Stimulated activated CD4-positive, alpha-beta T cell treated with anti-CD3 and anti-CD28 coated beads, Interleukin-1b, Interleukin-23, amount 100 ng/mL, for 24 hours (primary cell): ENCODE measurements at places on chromosomes 2 and 18.

- no peak for DNase-seq
Observed at GRCh38 chr2:181376999-181377398, 80.2 kb upstream of the ITGA4 start.

GRCh38 chr2:199798831-199799580, 52.0 kb downstream of the FTCDNL1 start:
- no peak for DNase-seq

GRCh38 chr2:158501301-158501700, 44.5 kb downstream of the PKP4 start:
- no peak for DNase-seq

DNA sequence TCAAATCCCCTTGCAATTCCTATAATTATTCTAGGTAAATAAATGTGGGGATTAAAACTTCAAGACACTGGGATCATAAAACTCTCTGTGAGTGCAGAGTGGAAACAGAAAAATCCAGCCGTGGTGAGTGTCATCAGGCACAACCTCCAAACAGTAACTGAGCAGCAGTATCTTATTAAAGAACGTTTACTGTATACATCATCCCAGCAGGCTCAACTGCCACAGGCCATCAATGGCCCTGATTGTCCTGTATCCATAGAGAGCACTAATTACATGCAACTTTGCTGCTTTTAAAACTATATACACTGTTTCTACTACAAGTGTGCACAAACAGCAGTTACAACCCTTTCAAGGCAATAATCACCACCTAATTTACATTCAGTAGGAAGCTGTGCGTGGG, 23.9 kb downstream of the GAREM1 start:
- DNase-seq = no peak

DNA sequence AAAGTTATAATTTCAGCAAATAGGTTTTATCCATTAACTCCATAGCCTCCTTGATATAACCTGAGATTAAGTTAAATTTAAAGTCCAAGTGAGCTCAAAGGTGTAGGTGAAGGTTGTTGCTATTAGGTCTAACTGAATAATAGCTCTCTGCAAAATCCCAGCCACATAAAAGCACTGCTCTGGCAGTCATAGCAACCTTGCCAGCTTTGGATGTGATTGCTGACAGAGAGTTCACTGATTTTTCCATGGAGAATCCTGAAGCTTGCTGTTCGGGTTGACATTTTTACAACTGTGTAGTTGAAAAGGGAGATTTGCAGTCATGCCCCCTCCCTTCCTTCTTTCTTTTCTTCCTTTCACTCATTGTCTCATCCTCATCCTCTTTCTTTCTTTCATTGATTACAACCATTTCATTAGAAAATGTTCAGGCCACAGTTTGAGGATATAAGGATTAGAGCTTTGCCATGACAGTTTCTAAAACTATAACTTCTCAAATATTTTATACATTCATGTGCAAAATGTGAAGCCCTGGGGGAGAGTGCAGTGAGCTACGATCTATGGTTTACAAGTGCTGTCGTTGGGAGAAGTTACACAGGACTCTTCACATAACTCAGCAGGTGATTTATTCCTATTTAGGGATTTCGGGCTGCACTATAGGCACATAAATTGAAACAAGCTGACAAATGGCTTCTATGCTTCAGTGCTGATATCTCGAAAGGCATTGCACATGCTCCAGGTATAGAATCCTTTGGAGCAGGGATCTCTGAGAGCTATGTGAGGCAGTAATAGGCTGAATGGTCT, 193.8 kb downstream of the LRRTM4 start:
- DNase-seq = no peak

DNA sequence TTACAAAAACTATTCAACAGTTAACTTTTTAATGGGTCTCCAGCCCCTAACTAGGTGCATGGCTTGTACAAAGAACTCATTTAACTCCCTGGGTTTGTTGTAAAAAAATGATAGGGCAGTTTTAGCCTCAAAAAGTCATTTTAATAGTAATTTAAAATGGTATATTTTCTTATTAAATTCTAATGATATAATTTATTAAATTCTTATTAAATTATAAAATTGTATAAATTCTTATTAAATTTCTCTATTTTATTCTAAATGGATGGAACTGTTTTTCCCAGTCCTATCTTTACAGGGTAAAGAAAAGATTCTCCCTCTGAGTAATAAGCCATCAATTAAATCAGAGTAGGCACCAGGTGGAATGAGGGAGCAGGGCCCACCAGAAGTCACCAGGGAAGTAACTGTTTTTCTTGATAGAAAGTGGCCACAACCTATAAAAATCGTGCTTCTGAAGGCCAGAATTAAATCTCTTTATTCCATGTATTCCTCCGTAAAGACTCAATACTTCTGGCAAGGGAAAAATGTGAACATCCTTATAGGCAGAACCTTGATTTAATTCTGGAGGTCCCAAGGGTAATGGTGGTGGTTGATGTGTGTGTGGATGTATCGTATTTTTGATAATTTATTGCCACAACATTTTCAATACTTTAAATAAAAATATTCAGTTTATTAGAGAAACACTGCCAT, 814 bp downstream of the FKBP7 start:
- no peak for DNase-seq

- no peak for DNase-seq
Observed at GRCh38 chr18:78770139-78770822, 209.3 kb upstream of the SALL3 start.

GRCh38 chr2:207987025-207987716, 38.2 kb downstream of the PLEKHM3 start:
- no peak for DNase-seq

DNA sequence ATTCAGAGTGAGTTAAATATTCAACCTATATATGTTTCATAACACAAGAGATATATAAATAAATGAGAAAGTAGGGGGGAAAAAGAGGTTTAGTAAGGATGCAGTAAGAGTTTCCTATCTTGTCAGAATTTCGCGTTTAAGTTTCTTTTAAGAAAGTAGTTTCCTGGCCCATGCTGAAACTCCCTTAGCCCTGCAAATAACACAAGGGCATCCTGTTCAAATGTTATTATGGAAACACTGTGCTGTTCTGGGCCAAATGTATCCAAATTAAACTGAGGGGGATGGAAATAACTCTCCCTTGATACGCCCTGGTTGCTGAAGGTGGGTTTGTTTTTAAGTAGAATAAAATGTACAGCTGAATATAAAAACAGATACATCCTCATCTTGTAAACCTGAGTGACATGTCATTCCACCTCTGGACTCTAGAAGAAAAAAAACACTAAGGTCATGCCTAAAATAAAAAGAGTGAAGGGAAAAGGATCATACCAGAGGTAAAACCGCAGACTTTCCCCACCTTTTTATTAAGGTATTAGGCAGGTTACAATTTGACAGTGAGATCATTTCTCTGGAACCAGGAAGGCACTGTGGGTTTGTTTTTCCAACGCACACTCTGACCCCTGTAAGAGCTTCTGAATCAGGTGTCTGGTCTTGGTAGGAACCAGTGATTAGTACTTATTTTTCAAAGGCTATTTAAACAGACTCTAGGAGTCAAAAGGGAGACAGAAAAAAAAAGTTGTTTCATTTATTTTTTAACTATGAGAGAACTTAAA, 16.7 kb downstream of the BCL2 start:
- no peak for DNase-seq

DNA sequence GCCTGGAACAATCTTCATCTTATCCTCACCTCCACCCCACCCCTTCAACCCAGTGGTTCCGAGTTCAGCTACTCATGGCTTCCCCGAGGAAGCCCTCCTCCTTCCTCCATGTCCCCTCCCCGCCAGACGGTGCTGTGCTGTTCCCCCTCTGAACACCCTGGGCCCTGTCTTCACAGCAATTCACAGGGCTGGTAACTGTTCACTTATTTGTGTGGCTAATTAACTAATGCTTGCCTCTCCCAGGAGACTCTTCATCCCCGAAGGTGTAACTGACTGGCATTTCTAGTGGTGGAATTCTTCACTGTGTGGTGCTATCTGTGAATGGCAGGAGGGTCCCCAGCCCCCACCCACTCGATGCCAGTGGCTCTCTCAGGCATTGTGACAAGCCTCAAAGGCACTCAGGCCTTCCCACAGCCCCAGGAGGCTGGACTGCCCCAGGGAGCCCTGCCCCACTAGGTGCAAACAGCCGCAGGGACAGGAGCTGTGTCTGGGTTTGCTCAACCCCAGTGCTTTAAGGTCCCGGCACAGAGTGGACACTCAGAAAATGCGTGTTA, 133.7 kb upstream of the ID2 start:
- no peak for DNase-seq

- DNase-seq = no peak
Observed at GRCh38 chr2:3079959-3080948, 297.4 kb downstream of the EIPR1 start.

- DNase-seq = no peak
Observed at GRCh38 chr2:3151153-3151918, 226.3 kb downstream of the EIPR1 start.

- DNase-seq = no peak
Observed at GRCh38 chr2:21034972-21035279, 8.9 kb downstream of the APOB start.

DNA sequence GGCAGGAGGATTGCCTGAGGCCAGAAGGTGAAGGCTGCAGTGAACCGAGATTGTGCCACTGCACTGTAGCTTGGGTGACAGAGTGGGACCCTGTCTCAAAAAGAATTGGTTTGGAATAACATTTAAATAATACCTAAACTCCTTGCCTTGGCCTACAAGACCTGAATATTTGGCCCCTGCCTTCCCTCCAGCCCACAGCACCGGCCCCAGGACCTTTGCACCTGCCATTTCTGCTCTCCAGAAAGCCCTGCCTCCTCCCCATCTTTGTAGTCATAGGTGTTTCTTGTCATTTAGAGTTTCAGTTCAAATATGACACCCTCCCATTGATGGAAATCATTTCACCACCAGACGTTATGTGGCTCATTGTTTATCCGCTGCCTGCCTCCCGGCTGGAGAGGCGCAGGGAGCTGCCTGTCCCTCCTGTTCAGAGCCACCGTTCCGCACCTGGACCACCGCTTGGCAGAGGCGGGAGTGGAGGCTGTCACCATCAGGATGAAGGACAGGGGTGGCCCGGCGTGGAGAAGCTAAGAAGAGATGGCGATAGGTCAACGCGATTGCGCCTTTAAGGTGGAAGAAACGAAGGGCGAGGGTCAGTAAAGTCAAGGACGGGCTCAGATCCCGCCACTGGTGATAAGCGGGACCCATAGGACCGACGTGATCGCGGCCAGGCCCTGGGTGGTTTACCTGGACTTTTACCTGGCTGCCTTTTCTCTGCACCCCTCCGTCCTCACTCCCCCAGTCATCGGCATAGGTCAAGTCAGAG, 638 bp upstream of the LPIN1 start:
- DNase-seq = no peak

GRCh38 chr2:10329580-10329879, 26.8 kb downstream of the HPCAL1 start:
- DNase-seq = no peak

DNA sequence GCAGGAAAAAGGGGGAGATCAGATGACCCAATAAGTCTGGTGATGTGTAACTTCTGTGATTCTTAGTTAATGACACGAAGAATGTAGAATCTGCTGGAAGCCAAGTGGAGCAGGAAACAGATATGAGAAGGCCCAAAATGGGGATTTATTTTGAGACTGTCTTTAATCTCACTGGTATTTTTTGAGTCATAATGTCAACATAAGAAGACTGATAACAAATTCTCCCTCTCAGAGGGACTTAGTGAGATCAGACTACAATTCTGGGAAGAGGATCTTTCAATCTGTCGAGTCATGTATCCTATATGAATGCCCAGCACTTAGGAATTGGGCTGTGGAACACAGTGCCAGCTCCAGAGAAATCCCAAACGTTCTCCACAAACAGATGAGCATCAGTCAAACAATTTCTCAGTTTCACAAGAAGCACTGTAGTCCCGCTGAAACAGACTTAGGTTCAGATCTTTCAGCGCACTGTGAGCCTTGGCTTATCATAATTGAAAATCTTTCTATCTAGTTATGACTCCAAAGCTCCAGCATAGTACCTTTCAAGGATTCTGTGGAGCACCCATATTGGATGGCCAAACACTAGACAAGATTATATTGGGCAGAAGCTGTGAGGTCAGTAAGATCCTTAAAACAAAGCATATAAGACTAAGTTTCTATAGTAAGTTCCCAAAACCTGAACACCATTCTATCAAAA, 738.2 kb downstream of the LRP1B start:
- no peak for DNase-seq

- no peak for DNase-seq
Observed at GRCh38 chr18:55256226-55256928, 297.1 kb upstream of the CCDC68 start.

- no peak for DNase-seq
Observed at GRCh38 chr2:104852090-104852666, 1.7 kb upstream of the POU3F3 start.

DNA sequence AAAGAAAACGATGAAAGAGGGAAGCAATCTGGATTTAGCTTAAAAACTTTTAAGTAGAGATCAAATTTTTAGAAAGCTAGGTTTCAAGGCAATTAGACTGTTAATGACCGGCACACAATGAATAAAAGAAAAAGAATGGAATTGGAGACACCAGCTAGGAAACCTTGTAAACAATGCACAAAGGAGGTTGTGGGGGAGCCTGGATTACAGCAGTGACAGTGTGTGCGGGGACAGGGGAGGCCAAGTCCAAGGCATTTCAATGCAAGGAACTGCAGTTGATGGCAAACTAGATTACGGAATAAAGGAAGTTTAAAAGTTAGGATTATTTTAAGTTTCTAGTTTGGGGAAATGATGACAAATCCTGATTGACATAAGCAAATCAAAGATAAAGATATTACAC, 74.5 kb downstream of the DTNB start:
- DNase-seq = no peak

- DNase-seq = no peak
Observed at GRCh38 chr18:41828137-41828536, 126.9 kb upstream of the PIK3C3 start.

GRCh38 chr2:12293874-12294273, 422.9 kb upstream of the TRIB2 start:
- no peak for DNase-seq

GRCh38 chr2:216594081-216594480, 39.1 kb upstream of the IGFBP2 start:
- no peak for DNase-seq

- DNase-seq = no peak
Observed at GRCh38 chr2:222819722-222820333, 41.0 kb upstream of the ACSL3 start.

DNA sequence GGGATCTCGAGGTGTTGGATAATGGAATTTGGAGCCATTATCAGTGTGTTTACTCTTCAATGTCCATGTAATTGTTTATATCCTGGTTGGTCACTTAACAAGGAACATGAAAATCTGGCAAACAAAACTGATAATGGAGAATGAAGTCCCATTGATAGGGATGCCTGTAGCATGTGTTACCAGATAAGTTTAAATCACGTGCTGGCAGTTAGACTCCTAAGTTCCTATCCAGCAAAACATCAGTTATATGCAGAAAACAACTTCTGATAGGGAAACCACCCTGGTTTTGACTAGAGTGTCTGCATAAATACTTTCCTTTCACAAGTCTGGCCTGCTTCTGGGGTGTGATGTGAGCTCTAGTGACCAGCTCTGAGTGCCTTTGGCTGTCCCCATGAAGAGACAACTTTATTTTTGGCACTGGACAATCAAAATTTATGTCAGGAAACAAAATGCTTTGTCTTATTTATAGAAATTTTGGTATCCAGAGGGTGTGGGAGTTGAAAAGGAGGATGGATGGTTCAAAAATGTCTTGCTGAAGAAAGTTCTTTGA, 82.0 kb downstream of the FHOD3 start:
- DNase-seq = no peak
